ENCODE measurements at places on chromosomes 11 and 22.

GRCh38 chr22:30511911-30512310 is 6.4 kb upstream of the SEC14L4 start:
- no peak for DNase-seq

GRCh38 chr22:24695561-24696511 is 78.7 kb downstream of the PIWIL3 start:
- no peak for DNase-seq

GRCh38 chr11:69005631-69006368 is 7.2 kb downstream of the MRGPRF start:
- no peak for DNase-seq

- no peak for DNase-seq
These were observed 31.1 kb downstream of the ACER3 start for GRCh38 chr11:76891793-76892192.

GRCh38 chr11:86818462-86819192 is 18.3 kb downstream of the PRSS23 start:
- peak; percentile 54 for DNase-seq

GRCh38 chr11:208181-208916 is 841 bp downstream of the RIC8A start:
- peak; percentile 85 for DNase-seq

GRCh38 chr11:59423835-59424234 is 2.4 kb downstream of the OR5A2 start:
- DNase-seq = no peak

- DNase-seq = no peak
These were observed 28.1 kb downstream of the MTMR2 start for GRCh38 chr11:95895815-95896214.

- no peak for DNase-seq
These were observed 55.2 kb downstream of the PDE3B start for GRCh38 chr11:14698771-14699170.

- DNase-seq = no peak
These were observed 4220.0 kb upstream of the OR11H1 start for GRCh38 chr22:11307998-11308397.

DNA sequence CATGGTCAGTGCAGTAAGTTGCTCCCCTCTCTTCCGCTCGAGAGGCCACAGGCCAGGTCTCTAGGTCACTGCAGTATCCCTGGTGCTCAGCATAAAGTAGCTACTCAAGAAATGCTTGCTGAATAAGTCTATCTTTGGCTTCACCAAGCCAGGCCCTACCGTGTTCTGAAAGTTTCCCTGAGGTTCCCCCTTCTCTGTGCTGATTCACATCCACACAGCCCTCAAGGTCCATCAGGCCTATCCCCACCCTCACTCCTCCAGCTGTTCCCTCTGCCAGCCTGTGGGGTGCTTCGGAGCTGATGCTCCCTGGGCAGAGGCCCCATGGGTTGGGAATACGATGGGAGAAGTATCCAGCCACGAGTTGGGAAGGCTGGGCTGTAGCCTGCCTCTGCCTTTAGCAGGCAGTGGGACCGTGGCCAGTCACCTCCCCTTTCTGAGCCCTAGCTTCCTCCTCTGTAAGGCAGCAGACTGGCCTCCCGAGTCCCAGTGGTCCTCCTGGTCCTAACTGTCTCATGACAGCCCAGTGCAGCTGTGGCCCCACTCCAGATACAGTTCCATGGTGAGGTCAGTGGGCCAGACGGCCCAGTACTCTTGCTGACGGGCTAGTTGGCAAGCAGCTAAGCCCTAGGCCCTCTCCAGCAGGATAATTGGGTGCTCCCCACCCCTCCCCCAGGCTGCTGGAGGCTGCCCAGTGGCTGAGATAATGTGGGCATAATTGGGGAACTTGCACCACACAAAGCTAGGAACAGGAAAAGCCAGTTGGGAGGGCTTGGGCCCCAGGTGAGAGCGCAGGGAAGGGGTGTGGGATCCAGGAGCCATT is 48.2 kb downstream of the NECTIN1 start:
- no peak for DNase-seq

DNA sequence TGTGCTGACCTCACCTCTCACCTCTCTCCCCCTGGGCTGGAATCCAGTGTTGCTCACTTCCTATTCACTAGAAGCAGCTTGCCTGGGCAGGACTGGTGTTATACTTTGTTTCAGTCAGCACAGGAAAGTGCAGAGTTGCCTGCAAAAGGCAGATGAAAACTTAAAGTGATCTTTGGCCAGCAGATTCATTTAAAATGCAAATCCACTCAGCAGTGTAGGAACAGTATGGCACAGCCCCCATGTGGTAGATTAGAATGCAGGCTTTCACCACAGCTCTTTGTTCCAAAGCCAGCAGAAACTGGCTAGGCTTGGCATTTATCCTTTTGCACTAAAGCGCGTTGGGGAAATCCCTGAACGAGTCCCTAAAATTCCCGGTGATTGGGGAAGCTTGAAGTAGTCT is 301.2 kb downstream of the OR4C45 start:
- no peak for DNase-seq

GRCh38 chr11:86182976-86183584 is 61.5 kb upstream of the EED start:
- peak; percentile 28 for DNase-seq

DNA sequence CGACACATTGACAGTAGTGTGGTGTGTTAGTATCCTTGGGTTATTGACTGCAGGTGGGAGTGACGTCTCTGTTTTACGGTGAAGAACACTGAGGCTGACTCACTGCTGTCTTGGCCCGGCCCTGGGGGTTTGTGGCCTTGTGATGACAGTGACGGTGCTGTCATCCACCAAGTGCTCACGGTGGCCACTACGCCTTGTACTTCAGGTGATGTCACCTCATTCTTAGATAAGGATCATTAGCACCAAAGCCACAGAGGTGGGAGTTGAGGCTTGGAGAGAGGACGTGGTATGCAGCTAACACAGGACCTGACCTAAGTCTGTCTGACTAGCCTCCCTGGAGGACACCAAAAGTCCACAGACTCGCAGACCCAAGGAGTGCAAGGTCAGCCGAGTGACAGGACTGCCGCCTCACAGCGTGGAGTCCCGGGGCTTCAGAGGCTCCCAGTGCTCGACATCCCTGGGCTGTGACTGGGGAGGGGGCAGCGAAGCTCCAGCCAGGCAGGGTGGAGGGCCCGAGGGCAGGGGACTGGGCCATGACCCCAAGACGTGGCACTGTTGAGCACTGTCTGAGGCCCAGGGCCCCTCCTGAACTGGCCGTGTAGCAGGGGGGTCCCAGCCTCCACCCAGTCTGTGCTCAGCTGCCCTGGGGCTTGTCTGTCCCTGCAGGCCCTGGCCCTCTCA is 56.5 kb downstream of the NAT10 start:
- DNase-seq = no peak

DNA sequence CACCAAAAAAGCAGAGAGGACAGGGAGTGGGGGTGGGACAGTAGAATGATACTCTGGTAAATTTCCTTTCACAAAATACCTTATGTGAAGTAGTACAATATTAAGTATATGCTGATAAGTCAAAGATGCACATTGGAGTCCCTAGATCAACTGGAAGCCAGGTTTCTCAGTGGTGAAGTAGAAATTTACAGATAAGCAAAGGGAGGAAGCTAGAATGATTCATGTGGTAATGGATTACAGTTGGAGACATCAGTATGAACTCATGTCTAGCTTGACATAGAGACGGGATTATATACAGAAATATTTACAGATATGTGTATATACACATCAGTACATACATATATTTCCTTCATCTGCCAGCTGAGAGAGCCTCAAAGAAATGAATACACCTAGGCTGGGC is 21.5 kb downstream of the PLEKHB1 start:
- no peak for DNase-seq

GRCh38 chr11:57474017-57474802 is 13.9 kb downstream of the RTN4RL2 start:
- peak; percentile 33 for DNase-seq

- DNase-seq = no peak
These were observed 2.5 kb upstream of the IFITM10 start for GRCh38 chr11:1752907-1753228.

DNA sequence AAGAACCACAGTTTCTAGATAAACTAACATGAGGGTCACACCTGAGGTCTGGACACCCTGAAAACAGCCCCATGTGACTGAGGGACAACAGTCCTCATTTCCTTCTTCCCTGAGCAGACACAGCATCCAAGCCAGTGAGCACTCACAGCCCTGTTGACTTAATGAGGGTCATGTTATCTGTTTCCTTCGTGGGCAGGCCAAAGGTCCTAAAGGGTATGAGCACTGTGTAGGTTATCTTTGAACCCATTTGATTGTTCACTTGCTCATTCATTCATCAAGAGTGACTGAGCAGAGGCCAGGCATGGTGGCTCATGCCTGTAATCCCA is 170.7 kb upstream of the B3GAT1 start:
- DNase-seq = no peak

DNA sequence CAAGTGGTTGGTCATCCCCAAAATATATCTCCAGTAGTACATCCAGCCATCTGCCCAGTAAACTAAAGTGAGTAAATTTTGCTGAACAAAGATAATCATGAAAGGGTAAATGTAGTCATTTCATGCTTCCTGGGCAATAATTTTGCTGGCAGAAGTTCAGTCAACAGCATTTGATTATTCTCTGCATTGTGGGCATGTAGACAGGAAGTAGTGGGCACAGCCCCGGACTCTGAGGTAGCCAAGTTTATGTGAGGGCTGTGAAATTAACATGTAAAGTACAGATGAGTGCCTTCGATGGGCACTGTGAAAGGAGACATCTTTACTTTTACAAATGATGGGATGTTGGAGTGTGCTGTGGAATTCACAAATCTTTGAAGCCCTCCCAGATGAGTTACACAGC is 312.2 kb upstream of the MTNR1B start:
- DNase-seq = no peak

DNA sequence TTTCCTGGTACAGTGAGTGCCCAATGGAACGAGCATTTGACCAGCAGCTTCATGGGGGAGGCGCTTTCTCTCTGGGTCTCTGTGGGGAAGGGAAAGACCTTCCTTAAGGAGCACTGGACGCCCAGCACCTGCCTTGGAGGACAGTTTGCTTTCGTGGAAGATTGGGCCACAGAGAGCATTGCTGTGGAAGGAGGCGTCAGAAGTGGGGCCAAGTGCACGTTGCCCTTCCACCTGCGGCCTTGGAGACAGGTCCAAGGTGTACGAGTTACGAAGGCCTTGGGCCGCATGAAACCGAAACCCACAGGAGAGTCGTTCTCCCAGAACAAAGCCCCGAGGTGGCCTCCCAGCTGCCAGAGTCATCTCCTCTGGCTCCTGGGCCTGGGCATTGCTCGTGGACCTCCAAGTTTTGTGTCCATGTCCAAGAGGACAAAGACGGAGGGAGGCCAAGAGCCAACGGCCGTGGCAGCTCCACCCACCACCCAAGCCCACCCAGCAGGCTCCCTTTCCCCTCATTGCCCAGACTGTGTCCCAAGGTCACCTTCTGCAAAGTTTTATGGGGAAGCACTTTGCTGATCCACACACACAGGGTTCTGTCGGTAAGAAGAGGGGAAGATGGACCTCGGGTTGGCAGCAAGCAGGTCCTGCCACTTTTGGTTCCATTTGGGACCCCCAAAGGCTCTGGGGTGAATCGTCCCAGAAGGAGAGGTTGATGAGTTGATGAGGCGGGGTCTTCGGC is 5.8 kb upstream of the NLRP6 start:
- DNase-seq = no peak

- no peak for DNase-seq
These were observed 39.2 kb upstream of the KLHL35 start for GRCh38 chr11:75472081-75472732.

DNA sequence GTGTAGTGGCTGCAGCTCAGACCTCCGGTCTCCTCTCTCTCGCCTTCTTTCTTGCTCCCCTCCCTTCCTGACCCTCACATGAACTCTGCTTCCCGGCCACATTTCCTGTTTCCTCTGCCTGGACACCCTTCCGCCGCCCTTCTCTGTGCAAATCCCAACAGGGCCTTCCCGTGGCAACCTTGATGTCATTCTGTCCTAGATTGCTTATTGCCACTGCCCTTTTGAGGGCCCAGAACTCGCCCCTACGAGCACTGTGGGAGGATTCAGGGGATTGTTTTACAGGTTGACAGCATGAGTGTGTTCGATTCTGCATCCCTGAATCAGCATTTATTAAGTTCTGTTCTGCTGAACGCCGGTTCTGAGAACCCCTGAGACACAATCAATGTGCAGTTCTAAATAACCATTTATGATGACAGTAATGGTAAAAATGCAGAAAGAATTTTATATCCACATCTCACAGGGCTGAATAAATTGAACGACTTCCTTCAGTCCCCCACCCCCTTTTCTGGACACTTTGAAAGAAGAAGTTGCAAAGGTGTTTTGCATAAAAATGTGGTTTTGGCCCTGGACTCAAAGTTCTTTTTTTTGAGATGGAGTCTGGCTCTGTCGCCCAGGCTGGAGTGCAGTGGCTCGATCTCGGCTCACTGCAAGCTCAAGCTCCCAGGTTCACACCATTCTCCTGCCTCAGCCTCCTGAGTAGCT is 6.4 kb downstream of the BATF2 start:
- DNase-seq = no peak

GRCh38 chr11:43419460-43419859 is 60.7 kb downstream of the TTC17 start:
- peak; percentile 35 for DNase-seq

- no peak for DNase-seq
These were observed 8.0 kb downstream of the GNG3 start for GRCh38 chr11:62715150-62716130.

GRCh38 chr11:27699926-27700350 is 317 bp downstream of the BDNF start:
- DNase-seq = no peak

- DNase-seq = no peak
These were observed 99.0 kb downstream of the UVRAG start for GRCh38 chr11:75913984-75914383.

DNA sequence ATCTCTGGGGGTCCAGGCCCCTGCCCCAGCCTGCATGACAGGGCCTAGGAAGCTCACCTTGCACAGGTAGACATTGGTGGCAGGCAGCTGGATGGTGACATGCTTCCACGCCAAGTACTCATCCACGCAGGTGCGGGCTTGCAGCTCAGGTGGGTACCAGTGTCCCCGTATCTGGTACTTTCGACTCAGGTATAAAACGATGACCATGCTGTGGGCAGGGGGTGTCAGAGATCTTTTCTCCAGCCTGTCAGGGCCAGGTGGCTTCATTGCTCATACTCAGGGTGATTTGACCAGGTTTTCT is 1.6 kb upstream of the GSTT4 start:
- DNase-seq = no peak

DNA sequence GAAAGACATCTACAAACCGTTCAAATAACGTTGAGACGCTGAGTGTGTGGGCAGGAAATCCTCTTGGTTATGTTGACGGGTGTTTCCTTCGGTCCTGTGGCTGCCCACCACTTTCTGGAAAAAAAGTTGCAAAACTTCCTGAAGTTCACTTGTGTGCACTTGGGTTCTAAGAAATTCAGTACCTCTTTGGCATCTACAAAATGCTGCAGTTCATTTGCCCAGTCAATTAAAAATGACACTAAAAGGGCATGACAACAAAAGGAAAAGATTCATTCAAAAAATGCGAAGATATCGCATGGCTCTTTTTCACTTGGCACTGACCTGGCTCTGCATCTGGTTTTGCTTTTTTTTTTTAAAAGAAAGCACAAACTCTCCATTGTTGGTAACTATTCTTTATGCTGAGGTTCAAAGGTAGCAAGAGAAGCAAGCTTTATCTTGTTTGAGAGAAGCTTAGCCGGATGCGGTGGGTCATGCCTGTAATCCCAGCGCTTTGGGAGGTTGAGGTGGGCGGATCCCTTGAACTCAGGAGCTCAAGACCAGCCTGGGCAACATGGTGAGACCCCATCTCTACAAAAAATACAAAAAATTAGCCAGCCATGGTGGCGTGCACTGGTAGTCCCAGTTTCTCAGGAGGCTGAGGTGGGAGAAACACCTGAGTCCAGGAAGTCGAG is 10.6 kb upstream of the XBP1 start:
- DNase-seq = peak; percentile 46

GRCh38 chr22:31538815-31539214 is 42.5 kb downstream of the SFI1 start:
- DNase-seq = no peak

GRCh38 chr11:72975778-72976521 is 161.7 kb downstream of the ATG16L2 start:
- peak; percentile 4 for DNase-seq
